ENCODE measurements at places on chromosomes 11 and 22.

- no peak for DNase-seq
These were observed 10.4 kb downstream of the MYRF start for GRCh38 chr11:61762798-61763197.

GRCh38 chr11:34890812-34891211 lies 25.4 kb downstream of the APIP start:
- DNase-seq: no peak

DNA sequence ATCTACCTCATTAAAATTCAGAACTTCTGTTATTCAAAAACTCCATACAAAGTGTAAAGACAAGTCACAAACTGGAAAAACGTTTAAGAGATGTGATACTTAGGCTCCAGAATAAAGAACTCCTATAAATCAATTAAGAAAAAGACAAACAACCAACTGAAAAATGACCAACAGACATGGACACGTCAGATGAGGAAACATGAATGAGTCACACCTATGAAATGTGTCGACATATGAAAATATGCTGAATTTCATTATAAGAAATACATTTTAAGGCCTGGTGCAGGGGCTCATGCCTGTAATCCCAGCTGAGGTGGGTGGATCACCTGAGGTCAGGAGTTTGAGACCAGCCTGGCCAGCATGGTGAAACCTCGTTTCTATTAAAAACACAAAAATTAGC lies 78.7 kb downstream of the ENTHD1 start:
- no peak for DNase-seq

DNA sequence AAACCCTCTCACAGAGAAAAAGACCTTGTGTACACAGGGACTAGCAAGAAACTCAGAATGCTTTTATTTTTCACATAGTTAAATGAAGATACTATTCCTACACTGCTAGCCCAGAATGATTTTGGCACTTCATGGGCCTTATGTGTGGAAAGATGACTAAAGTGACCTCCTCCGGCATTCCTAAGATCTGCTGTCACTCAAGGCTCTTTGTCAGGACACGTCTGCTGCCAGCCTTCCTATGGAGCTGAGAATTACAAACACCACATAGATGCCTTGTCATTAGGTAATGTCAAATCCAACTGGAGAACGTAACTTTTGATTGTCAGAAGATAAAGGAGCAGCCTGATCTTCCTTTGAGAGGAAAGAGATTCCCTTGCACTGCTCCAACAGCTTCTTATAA lies 249.1 kb downstream of the FAT3 start:
- no peak for DNase-seq

DNA sequence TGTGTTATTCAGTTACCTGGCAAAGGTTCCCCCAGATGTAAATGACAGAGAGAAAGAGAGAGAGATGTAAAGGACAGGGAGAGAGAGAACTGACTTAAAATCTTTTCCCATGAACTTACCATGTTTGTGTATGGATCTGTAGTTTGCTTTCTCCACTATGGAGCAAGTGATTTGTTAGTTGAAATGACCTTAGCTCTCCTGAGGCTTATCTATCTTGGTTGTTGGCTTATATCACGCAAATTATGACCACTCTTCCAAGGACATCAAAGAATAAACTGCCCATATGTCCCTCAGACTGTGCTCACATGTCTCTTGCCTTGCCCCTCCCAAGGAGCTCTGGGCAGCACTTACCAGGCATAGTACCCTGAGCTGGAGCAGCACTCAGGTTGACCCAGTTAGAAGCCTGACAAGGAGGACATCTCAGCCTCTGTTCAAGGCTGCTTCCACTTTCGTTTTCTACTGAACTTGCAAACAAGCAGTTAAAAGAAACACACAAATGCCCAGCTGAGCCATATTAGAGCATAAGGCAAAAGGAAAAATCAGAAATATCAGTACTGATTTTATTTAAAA lies 95.3 kb upstream of the RCN1 start:
- no peak for DNase-seq

DNA sequence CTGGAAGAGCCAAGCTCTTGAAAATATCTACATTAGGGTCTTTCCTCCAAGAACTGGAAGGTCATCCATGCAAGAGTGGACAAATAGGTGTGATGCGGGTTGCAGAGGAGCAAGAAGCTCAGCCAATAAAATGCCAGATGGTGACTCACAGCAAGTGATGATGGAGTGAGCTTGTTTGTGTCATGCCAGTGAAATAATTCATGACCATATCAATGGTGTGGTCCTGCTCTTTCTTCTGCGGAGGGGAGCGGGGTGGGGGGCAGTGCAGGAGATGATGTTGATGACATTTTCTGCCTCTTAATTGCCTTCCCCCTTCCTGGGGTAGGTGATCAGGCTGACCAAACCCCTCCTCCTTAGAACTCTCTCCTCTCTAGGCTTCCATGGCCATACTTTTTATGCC lies 118.5 kb upstream of the TIMP3 start:
- DNase-seq: no peak

DNA sequence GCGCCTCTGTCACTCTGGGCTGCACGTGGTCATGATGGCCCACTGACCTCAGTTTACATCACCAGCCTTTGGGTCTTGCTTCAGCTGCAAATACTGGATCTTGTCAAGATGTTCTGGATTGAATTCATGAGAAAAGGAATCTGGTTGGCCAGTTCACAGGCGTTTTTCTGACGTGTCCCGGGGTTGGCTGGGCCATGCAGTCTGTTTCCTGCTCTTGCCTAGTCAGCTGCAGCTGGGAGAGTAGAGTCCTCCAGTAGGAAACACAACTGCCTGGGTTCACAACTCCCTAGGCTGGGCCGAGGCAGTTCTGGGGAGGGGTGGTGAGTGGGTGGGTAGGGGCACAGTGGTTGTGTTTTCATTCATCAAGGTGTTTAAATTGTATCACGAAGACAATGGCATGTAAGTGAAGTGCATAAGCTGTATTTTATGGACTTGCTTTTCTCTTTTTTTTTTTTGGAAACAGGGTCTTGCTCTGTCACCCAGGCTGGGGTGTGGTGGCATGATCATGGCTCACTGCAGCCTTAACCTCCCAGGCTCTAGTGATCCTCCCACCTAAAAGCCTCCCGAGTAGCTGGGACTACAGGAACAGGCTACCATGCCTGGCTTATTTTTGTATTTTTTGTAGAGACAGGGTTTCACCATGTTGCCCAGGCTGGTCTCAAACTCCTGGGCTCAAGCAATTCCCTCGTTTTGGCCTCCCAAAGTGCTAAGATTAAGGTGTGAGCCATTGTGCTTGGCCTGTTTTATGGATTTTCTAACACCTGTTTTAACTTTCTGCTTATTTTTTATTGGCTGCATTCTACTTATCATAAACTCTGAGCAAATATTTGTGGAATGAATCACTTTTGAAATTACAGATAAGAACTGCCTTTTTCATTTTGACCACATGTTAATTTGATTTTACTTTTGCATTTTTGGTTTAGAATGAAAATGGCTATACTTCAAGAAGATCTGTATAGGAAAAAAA lies 54.0 kb upstream of the PITPNB start:
- no peak for DNase-seq

- no peak for DNase-seq
These were observed 292.8 kb upstream of the SYN3 start for GRCh38 chr22:33350961-33351360.

DNA sequence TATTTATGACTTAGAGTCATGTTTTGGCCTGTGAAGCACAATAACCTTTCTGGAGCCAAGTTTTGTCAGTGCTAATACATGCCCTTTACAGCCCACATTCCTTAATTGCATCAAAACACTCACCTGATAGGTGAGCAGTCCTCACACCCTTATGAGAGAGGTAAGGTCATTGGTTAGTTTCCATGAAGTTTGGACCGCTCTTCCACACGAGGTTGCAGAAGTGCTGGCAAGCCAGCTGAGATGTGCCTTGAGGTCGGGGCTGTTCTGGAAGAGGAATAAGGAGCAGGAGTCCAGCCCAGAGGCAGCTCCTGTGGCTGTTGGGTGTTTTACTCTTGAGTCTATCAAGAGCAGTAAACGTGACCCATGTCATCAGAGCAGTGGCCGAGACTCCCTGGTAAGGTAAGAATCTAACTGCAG lies 76.3 kb downstream of the CYB5R2 start:
- no peak for DNase-seq

DNA sequence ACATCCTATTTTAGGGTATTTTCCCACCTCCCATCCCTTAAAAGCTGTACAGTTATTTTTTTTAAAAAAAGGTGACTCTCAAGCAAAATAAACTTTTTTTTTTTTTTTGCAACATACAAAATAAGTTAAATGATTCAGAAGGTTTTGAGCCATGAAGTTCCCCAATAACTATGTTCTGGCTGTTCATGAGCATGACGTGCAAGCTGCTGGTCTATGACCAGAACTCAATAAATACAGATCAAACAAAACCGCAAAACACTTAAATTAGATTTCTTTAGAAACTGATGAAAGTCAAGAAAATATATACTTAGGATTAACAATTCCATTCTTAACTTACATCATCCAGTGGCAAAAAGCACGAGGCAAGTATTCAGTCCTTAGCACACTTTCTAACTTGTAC lies 24.1 kb upstream of the CLNS1A start:
- DNase-seq: no peak

DNA sequence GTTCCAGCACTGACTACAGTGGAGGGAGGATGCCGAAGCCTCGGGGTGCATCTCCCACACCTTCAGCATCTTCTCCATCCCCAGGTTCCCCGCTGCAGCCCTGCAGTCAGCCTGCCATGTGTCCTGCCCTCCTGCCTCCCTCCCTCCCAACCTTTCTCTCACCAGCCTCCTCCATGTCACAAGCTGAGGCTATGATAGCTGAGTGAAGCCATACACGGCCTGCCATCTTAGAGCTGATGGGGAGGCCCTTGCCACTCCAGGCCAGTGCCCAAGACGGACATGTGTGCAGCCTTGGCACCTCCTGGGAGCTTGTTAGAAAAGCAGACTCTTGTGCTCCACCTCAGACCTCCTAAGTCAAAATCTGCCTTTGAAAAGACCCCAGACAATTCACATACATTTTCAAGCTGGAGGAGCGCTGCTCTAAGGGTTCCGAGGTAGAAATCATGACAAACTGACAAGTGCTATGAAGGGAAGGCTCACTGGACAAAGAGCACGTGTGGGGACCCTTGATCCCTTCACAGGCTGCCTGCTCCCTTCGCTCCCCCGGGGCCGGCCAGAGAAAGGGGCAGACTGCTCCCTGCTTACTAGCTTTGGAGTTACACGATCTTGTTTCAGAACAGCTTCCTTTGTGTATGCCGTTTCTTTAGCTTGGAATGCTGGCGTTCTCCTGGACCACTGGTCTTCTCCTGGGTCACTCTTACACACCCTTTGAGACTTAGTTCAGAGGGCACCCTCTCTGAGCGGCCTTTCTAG lies 123.9 kb downstream of the ST3GAL4 start:
- DNase-seq: no peak

GRCh38 chr11:61910187-61911127 lies 6.9 kb downstream of the RAB3IL1 start:
- DNase-seq: no peak

- DNase-seq: no peak
These were observed 3898.2 kb upstream of the OR11H1 start for GRCh38 chr22:11629661-11630385.

GRCh38 chr11:86743223-86744118 lies 56.9 kb upstream of the PRSS23 start:
- peak; percentile 4 for DNase-seq

DNA sequence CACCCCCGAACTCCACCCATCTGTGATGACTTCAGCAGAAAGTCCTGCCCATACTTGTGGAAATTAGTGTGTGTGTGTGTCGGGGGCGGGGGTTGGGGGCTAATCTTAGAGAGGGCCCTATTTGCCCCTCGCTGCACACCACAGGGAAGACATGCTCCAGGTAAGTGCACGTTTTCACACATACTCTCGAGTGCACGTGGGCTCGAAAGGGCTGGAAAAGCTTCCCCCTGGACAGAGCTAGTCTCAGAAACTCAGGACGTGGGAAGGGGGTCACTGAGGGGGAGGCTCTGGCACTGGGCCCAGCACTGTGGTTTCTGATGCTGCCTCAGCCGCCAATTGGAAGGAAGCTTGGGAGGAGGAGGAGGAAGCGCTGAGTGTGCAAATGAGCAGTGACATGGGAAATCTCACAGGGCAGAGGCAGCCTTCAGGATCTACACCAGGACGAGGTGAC lies 40.7 kb upstream of the CD82 start:
- no peak for DNase-seq

- DNase-seq: no peak
These were observed 189.8 kb downstream of the KIRREL3 start for GRCh38 chr11:126810776-126811175.

- no peak for DNase-seq
These were observed 11.1 kb downstream of the SGSM3 start for GRCh38 chr22:40381461-40381860.

DNA sequence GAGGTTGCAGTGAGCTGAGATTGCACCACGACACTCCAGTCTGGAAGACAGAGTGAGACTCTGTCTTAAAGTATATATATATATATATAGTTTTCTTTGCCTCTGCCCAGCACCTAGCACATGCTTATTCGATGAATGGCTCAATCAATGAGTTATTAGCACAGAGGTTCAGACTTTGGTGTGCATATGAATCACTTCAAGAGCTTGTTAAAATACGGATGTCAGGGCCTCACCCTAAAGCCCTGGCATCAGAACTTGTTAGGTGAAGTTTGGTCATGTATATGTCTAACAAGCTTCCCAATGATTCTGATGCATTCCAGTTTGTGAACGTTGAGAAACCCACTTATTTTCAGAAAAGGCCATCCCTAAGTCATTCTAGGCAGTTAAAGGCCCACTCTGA lies 21.8 kb upstream of the TMEM86A start:
- no peak for DNase-seq

GRCh38 chr11:12319461-12319951 lies 57.9 kb upstream of the PARVA start:
- DNase-seq: no peak

DNA sequence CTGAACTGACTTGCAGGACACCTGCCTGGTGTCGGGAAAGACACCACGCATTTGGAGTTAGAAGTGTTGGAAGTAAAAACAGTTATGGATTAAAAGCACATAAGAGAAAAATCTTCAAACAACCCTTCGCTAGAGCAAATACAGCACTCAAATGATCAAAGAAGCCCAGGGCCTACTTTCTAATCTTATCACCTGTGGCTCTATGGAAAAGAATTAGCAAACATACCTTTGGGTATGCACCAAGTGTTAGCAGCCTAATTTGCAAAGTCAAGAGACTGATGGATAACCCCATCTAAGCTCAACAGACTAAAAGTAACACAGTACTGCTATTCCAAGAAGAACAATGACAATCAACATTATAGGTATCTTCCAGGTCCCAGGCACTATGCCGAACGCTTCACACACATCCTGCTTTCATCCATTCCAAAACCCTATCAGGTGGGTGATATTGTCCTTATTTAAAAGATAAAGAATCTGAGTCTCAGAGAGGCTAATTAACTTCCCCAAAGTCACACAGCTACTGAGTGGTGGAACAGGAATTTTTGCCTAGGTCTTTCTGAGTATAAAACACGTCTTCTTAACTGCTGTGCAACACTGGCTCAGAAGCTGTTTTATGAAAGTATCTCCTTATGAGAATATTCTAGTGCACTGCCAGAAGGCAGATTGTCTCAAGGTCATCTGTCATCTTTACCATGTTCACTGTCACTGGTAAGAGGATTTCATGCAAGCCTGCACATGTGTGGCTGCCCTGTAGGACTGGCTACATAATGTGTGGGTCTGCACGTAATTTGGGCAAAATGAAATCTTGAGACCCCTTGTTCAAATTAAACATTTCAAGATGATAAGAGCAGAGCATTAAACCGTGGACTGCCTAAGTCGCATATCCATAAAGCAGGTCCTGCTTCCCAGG lies 16.4 kb downstream of the SLC1A2 start:
- DNase-seq: no peak
